Left cardiac atrium (tissue), 4 donors: ENCODE measurements at places on chromosomes 5 and 9. TPM values are rescaled to one million over a fixed set of nuclear protein-coding genes. Genes with fewer than 3 reads are reported as not detected.

SLC4A9 gene
- total RNA-seq = 0.21 TPM

PCDHGA1 gene
- total RNA-seq = 1.8 TPM

HTR4 gene
- 8.8 TPM for total RNA-seq

PPIC gene
- 50.6 TPM for total RNA-seq

RETREG1 gene
- 114 TPM for total RNA-seq

SMIM33 gene
- total RNA-seq = not detected

SELENOP gene
- total RNA-seq = 416 TPM

PCDHB3 gene
- 1.3 TPM for total RNA-seq

SOX30 gene
- total RNA-seq = 0.37 TPM
